BJ (cell line): ENCODE measurements at places on chromosomes 4 and X.

GRCh38 chr4:5009796-5010195 is 9.5 kb downstream of the CYTL1 start:
- no peak for DNase-seq

- DNase-seq = no peak
These were observed 30.2 kb downstream of the AFF2 start for GRCh38 chrX:148530464-148531077.

- DNase-seq = no peak
These were observed 46.1 kb downstream of the SETD7 start for GRCh38 chr4:139509727-139510410.

DNA sequence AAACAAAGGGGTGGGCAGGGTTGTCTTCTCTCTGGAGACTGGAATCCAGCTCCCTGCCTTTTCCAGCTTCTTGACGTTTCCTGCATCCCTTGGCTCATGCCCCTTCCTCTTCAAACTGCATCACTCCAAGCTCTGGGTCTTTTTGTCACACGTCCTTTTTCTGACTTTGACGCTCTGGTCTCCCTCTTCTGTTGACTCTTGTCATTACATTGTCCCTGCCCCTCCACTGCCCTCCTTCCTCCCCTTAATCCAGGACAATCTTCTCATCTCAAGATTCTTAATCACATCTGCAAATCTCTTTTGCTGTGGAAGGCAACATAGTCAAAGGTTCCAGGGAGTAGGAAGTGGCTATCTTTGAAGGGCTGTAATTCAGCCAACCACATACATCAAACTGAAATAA is 178.3 kb downstream of the TMA16 start:
- DNase-seq = no peak

DNA sequence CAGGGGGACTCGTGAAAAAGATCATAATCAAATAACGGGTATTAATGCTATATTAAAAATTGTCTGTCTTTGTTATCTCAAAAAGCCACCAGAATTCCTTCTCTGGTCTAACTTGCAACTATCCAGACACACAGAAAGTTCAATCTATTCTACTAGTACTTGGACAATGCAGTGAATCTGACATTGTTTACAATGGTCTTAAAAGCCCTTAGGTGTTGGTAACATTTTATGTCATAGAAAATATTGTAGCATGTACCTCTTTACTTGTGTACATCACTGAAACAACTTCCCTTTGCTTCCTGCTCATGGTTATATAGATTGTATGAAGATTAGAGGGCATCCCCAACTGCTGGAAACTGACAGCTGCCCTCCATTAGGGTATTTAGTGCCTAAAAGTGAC is 71.1 kb upstream of the PPP3CA start:
- DNase-seq = no peak

GRCh38 chrX:71184092-71184491 is 38.9 kb upstream of the GJB1 start:
- no peak for DNase-seq

GRCh38 chrX:2707334-2707760 is 16.3 kb downstream of the CD99 start:
- DNase-seq = peak; percentile 89

- no peak for DNase-seq
These were observed 609 bp upstream of the BCORL1 start for GRCh38 chrX:129981752-129982299.

GRCh38 chrX:6041630-6042029 is 187.0 kb downstream of the NLGN4X start:
- no peak for DNase-seq

- no peak for DNase-seq
These were observed at the start of gene KCNE5 for GRCh38 chrX:109624641-109625616. Gene KCNE5 (minus strand): TSS chrX:109625172. CDS start chrX:109625020, 152 bp downstream.

- no peak for DNase-seq
These were observed 5.8 kb downstream of the TIFA start for GRCh38 chr4:112279882-112280315.

GRCh38 chrX:107273795-107274194 is 67.4 kb downstream of the DNAAF6 start:
- DNase-seq = no peak

GRCh38 chr4:153937289-153937688 is 148.4 kb upstream of the SFRP2 start:
- no peak for DNase-seq

- no peak for DNase-seq
These were observed 71.5 kb upstream of the SLC39A8 start for GRCh38 chr4:102416765-102417164.

GRCh38 chrX:21374163-21374993 is at the start of gene CNKSR2:
Gene CNKSR2 (plus strand): TSS chrX:21374418. CDS start chrX:21374898, 480 bp downstream.
- no peak for DNase-seq

DNA sequence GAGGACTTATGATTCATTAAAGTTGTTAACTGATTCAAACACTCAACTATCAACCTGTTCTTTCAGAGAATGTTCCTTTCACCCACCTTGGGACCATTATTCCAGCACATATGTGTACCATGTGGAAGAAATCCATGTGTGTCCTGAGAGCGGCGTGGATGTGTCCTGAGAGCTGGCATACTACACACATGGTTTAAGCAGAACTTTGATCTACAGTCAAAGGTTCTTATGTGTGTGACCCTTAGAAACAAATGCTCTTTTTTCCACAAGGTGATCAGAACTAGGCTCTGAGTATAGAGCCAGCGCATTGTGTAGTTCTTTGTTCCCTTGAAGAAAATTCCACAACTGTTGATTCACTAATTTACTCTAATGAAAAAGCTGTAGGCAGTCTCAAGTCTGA is 332.0 kb downstream of the NR3C2 start:
- no peak for DNase-seq

DNA sequence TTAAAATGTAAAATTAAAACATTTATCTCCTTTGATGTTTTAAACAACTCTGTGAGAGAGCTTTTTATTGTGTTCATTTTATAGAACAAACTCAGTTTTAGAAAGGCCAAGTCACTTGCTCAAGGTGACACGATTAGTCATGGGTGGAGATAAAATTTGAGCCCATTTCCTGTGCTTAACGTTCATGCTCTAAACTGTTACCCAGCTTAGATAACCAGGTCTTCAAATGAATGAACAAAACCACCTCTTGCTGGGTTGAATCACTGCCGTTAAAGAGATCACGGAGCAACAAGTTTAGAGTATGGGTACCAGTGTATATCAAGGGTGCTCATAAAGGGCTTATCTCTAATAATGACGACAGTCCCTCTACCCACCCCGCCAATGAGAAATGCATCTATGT is 10.2 kb upstream of the CASK start:
- DNase-seq = no peak

DNA sequence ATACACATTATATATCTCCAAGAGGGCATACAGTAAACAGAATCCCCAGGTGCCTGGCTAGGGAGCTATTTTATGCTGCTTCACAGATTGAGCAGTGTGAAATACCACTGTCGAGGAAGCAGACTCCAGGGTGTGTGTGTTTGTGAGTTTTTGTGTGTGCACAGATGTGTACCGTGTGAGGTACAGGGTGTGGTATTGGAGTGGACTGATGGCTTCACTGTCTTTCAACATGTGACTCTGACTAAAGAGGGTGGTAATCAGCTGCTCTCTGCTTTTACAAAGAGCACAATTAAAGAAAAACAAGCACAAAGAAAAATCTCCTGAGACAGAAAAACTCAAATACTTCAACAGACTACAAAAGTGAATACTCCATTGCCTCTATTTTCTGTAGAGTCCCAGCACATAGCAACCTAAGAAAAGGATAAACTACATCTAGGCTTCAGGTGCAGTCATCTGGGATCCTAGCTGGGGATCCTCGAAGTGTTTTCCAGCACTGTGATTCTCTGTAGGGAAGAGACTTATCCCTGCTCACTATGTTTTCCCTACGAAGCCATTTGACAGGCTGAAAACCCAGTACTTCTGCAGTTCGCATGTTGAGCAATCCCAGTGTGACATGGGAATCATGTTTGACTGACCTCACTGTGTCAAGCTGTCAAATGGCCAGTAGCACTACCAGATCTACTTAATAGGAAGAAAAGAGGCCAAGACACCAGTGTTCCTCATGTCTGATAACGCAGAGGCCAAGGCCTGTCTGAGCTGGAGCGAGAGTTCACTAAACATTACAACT is 100.3 kb downstream of the CDS1 start:
- DNase-seq = no peak

- DNase-seq = no peak
These were observed 1018.0 kb upstream of the HS3ST1 start for GRCh38 chr4:12446657-12447185.

DNA sequence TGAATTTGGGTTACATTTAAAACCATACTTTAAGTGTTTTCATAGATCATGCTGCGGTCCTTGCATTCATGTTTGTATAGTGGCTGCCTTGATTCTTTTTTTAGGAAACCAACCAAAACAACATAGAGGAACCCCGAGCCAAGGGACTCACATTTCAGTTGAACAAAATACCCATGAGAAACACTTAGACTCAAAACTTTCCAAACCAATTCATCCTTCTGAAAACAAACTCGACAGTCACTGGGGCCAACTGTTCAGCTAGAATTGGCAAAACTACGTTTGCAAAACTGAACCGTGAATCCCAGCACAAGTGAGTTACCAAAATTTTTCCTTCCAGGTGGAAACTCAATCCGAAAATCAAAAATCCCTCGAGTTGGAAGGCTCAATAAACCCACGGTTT is 1.4 kb downstream of the ADGRA3 start:
- no peak for DNase-seq

- peak; percentile 27 for DNase-seq
These were observed 694.2 kb upstream of the TENM3 start for GRCh38 chr4:181548873-181549575.

DNA sequence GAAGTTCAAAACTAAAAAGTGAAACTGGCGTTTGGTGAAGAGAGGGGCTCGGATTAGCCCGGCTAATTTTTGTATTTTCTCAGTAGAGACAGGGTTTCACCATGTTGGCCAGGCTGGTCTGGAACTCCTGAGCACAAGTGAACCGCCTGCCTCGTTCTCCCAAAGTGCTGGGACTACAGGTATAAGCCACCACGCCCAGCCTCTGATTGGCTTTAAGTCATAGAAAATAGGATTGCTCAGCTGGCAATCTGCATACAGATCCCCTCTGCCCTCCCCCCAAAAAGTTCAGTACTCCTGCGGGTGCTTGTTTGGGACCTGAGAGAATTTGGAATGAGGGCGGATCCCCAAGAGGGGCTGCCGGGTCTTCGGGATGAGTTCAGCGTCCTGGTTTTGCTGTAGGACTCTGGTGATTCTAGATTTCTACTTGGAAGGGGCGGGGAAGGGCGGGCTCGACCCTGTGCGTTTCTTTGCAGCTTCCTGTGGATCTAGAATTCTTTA is 537 bp upstream of the PRKX start:
- DNase-seq = no peak

- DNase-seq = no peak
These were observed 25.0 kb downstream of the UTP14A start for GRCh38 chrX:129930941-129931410.

DNA sequence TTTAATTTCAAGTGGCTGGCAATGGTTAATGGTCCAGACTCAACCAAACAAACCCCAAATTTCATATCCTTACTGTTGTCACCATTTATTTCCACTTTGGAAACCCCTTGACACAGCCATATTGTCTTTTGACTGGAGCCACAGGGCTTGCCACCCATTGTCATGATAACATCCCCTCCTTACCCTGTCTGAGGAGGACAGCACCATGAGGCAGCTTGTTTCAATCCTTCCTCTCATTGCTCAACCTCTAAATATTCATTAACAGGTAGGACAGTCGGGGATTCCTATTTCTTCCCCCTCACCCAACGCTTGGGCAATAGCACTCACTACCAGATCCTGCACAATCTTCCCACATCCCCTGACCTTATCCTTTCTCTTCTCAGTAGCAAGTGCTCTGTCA is 92.1 kb downstream of the CEP135 start:
- no peak for DNase-seq

DNA sequence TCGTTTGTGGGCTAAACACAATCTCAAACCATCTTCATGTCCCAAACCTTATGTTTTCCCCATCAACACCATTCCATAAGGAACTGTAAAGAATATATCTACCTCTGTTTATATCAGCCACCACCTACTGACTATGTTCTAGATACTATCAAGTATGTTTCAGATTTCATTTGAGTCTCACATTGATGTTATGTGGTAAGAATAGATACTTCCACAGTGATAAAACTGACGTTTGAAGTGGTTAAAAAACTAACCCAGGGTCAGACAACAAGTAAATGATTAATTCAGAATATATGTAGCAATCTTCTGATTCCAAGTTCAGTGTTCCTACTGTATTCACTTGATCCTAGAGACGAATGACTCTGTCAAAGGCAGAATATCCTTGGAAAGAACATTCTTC is 156.8 kb upstream of the RASGEF1B start:
- no peak for DNase-seq
